CD14-positive monocyte (primary cell): ENCODE measurements at places on chromosomes 12 and 14.
A peak's percentile ranks its signal among the peaks of the same experiment; 100 is the strongest.

DNA sequence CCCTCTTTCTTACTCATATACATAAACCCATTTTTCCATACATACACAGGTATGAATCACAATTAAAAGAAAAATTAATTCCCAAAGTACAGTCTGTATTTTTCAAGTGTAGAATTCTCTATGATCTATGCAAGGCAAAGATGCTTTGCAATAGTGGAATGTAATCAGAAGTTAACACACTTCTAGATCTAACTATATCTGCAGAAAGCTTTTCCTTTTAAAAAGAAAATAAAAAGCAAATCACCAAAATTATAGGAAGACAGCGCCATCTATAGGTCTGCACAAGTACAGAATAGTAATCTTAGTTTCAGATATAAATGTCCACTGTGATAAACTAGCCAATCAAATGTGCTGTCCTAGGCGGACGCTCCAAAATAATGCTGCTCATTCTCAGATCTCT lies 22.0 kb downstream of the SLC25A21 start:
- peak; percentile 4 for DNase-seq

- DNase-seq = no peak
Observed at GRCh38 chr12:100356644-100357223, at the start of gene SLC17A8. Gene SLC17A8 (plus strand): TSS chr12:100357074. CDS start chr12:100357392, 318 bp downstream.

GRCh38 chr14:26097852-26098251 lies 500.0 kb downstream of the NOVA1 start:
- no peak for DNase-seq

DNA sequence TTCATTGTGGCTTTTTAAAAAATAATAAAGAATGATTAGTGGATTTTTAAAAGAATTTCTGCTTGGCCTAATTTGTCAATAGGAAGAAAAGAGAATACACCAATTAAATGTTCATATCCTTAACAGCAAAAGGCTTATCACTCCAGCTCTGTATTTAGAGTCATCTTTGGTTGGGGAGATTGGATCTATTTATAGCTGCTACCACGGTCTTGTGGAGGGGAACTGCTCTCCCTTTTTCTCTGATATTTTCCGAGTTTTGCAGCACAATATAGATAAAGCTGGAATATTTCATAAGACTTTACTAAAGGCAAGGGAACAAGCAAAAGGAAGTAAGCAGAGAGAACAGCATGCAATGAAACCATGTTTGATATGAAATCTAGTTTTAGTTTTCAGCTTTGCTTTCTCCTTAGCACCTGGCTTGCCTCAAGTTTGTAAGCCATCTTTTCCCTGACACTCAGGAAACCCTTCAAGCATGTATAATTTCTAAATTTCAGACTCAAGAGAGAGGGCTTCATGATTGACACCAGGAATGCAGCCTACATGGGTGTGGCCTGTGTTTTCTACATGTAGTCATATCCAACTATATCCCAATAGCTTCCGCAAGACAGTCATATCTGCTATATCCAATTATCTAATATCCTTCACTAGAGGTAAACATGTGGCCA lies 35.2 kb downstream of the BRMS1L start:
- no peak for DNase-seq

GRCh38 chr14:78022059-78022458 lies 148.1 kb upstream of the NRXN3 start:
- DNase-seq = peak; percentile 56

DNA sequence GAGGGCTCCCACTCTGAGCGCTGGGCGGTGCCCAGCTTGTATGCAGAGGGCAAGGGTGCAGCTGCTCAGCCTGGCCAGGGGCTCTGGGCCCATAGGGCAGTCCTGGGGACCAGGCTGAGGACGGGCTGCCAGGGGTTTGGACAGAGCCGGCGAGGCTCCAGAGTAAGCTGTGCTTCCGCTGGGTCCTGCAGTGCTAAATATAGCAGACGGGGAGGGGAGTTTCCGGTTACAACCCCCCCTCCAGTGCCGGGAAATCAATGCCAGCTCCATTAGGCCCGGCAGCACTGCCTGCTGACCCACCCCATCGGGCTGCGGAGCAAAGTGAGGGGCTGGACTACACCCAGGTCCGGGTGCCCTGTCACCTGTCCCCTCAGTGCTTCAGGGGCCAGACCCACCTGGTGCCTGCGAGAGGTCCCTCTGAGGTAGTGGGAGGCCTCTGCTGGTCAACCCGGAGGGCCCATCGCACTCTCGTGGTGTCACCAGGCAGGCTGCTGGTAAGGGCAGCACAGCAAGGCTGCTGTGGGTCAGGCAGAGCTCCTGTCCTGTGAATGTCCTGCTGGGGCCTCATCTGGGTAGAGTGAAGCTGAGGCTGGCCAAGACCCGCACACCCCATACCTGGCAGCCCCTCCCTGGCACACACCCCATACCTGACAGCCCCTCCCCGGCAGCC lies 2.6 kb upstream of the JAG2 start:
- no peak for DNase-seq

DNA sequence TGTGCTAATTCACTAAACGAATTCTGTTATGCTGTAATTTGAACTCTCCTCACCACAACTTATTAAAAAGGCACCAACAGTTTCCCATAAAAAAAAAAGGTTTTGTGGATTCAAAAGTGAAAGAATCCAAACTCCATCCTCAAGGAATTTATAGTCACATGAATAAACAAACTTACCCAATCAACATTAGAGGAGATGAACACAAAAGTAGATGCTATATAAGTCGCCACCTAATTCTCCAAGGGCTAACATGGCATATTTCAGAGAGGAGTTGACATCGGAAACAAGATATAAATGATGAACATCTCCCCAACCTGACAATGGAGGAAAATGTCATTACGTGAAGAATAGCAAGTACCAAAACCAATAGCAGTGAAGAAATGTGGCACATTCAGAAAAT lies 265.5 kb upstream of the PRKD1 start:
- DNase-seq = no peak
